ENCODE measurements at places on chromosomes 2 and 18. TPM values are rescaled to one million over a fixed set of nuclear protein-coding genes. Genes with fewer than 3 reads are reported as not detected.
A peak's percentile ranks its signal among the peaks of the same experiment; 100 is the strongest.

DNA sequence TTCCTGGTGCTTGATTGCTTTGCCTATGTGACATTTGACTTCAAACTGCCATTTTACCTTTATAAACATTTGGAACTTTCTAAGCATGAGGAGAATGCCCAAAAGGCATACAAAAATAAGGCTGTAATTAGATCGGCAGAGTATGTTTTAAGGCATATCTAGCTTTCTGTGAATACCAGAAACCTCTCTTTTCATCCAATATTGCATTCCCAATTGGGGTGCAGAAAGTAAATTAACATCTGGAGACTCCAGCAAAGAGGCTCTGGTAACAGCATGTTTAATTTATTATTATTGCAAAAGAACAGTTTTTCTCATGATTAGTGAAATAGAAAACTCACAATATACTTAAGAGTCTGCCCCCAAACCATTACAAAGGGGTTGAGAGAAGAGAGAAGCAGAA lies 32.1 kb downstream of the FRZB start:
- DNase-seq: no peak

DNA sequence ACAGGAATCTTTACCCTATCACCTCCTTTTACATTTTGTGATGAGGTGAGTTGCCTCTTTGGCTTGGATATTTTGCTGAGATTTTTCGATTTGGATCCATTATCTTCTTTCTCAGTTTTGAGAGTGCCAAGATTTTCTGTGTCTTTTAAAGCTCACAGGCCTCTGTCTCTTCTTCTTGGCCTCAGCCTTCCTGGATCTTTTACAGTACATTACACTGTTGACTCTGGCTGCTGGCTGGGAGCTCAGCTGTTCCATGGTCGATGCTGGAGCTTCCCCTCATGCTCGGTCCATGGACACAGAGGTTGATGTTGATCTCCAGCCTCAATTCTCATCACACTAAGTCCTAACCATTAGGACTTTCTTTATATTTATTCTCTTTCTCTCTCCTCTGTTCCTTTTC lies 332.8 kb upstream of the UBE2E3 start:
- DNase-seq: no peak

GRCh38 chr18:78448106-78448505 lies 531.5 kb upstream of the SALL3 start:
- DNase-seq: no peak

- no peak for DNase-seq
Measured at GRCh38 chr2:233853353-233853752, 982 bp downstream of the HJURP start.

GRCh38 chr2:74525717-74526648 lies at the start of gene DQX1:
DQX1 (minus strand) TSS chr2:74526231; CDS start chr2:74525729, 502 bp downstream.
- DNase-seq: no peak

- peak; percentile 4 for DNase-seq
Measured at GRCh38 chr2:3624059-3624794, 29.3 kb downstream of the COLEC11 start.

DNA sequence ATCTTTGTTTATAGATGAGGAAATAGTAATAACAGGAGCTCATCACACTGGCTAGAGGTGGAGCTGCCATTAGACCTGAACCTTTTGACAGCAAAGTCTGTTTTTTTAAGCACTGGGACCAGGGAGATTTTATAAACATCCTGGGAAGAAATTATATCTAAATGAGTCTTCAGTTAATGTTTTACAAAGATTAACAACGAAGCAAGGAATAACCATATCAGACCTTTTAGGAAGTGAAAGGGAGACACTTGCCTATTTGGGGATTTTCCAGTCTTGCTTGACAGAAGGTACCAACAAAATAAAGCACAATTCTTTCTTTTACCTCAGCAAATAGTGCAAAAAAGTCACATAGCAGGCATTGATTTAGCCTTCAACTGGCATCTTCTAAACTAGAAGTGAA lies 777.0 kb downstream of the CPS1 start:
- DNase-seq: no peak

DNA sequence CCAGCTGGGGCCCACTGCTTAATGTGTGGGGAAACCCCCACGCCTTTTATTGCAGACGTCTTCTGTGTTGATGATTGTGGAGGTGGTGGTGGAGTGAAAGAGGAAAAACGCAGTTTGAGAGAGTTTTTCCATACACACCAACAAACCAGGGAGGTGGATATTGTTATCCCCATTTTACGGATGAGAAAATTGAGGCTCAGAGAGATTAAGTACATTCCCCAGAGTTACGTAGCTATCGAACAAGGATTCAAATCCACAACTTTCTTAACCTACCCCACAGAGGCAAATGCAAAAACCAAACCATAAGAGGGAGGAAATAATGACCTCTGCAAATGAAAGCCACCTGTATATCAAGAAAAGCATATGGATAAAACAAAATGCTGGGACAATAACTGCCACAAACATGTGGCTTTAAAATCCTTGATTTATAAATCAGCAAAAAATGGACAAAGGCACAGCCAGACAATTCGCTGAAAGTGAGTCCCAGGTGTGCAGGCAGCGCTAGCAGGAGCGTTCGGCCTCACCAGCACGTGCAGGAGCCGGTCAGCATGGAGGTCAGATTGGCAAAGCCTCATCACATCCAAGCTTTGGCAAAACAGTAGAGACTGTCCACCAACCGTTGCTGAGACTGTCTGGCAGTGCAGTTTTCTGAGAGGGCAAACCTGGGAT lies 12.6 kb upstream of the RAB17 start:
- DNase-seq: peak; percentile 9

GRCh38 chr2:54862742-54863141 lies 139.3 kb downstream of the EML6 start:
- DNase-seq: no peak

DNA sequence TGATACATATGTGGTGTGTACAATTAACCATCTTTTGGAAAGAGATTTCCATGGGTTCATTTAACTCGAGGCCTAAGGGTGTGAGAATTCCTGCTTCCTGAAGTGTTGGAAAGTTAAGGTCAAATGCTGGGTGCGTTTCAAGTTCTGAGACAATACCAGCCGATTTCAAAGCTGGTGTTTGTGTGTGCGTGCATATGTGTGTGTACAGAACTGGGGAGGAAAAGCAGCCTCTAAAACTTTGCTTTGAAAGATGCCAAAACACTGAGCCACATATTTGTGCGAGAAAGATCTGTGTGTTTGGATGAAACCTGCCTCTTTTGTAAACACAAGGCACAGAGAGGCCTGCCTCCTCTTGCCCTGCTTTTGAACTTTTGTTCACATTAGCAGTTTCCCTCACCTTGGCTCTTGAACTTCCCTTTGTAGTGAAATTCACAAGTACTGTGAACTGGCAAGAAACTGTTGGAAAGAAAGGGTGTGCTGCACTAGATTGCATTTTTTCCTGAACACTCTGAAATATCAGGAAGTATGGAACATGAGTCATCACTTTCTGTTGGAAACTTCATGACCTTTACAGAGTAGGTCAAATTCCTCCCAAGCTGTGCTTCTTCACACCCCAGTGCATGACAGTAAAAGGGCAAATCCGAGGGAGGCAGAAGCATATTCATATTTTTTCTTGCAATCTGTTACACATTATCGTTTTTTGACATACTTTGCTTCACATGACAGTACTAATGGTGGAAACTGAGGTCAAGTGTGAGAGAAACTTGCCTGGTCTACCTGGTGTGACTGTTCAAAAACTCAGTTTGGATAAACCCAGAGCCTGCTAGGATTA lies 20.0 kb upstream of the CAVIN2 start:
- DNase-seq: peak; percentile 27

DNA sequence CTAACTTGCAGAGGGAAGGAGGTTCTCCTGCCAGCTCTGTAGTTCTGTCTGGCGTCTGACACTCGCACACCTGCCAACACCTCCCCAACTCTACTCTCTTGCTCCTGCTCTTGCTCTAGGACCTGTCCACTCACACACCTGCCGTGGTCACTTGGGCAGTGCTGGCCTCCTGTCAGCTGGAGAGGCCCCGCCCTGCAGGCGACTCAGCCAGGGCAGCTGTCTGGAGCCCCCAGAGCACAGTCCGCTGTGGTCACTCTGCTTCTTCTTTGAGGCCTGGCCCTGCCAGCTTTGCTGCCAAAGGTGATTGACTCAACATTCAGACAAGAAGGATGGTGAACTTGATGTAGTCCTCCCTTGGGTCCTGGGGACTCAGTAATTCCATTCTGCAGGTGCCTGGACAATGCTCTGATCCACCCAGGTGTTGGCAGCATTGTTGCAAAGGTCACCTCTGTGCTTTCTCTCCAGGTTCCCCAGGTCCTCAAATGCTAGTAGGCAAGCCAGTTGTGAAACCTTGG lies 18.7 kb downstream of the TPO start:
- no peak for DNase-seq

GRCh38 chr2:171531291-171531690 lies 9.0 kb downstream of the CYBRD1 start:
- DNase-seq: peak; percentile 43

DNA sequence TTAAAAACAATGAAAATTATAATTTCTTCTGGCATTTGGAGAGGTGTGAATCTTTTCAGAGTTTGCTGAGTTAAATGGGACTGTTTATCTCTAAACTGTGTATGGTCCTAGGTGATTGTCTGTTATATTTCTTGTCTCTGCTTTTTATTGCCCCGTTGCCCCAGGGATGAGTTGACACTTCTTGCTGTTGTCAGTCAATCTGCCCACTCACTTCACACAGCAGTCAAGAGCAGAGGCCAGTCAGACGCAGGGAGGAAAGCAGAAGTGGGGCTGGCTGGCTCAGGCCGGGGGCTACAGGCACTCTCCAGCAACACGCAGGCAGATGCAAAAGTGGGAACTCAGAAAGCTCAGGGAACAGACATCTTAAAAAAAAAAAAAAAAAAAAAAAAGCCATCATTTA lies 365.2 kb downstream of the CLIP4 start:
- no peak for DNase-seq

DNA sequence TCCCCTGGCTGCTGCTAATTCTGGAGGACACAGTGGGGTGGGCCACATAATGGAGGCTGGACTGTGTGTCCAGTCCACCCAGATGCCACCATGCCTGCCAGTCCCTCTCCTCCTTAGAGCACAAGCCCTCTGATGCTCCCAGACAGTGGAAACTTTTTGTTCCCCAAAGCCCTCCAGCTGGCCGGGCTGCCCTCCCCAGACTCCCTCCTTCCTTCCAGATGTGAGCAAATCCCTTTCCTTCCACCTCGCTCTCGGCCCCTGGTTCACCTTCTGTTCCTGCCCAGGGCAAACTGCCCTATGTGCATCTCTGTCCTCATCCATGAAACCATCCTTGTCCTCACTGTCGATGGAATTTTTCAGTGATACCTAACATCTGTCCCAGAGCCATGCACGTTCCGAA lies 33.9 kb downstream of the LRRFIP1 start:
- no peak for DNase-seq

DNA sequence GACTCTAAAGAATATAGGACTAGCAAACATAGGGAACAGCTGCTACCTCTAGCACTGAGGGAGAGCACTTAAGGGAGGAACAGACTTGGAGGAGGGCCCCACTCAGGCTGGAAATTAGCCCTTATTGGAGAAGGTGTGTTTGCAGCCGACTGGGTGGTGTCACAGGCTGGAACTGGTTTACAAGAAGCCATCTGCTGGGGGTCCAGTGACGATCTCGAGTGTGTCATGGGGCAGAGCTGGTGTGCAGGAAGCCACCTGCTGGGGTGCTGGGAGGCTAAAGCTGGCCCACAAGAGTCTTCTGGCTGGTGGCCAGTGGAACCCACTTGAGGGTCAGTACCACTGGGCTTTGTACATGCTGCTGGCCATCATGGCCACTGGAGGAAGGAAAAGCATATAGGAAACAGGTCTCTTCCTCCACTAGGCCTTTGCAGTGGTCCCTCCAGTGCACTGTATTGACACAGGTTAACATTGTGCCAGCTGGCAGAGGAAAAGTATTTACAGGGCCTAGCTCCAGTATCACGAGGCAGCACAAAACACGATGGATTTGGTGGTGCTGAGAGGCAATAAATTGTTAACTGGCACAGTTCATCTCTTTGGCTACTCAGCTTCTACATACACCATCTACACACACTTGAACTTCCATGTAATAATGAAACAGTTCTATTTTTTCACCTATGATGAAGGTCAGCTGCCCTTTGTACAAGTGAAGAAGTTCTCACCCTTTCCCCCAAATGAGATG lies 43.6 kb downstream of the MAP3K20 start:
- peak; percentile 43 for DNase-seq

DNA sequence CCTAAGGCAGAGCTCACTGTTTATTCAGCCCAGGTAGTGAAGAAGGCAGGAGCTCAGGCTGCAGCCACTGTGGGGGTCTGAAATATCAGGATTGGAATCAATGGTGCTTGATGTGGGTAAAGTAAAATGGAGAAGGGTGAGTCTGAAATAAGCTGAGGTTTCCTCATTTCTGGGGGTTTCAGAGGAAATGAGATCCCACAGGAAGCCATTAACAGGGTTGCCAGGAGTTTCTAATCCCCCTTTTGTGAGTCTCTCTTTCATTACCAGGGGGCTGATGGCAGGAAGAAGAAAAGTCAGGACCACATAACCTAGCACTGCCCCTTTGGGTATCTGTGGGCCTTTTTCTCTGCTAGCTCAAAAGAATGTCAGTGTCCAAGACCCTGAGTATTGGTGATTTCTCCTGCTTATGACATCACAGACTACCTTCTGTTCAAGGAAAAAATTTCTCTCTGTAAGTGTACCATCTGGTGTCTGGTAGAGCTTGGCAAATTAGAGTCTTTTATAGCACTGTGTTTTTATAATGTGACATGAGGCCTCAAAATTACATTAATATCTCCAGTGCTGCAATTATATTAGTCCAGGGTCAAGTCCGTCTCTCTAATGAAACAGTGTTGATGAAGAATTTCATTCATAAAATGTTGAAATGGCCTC lies 56.0 kb downstream of the LBH start:
- DNase-seq: no peak

DNA sequence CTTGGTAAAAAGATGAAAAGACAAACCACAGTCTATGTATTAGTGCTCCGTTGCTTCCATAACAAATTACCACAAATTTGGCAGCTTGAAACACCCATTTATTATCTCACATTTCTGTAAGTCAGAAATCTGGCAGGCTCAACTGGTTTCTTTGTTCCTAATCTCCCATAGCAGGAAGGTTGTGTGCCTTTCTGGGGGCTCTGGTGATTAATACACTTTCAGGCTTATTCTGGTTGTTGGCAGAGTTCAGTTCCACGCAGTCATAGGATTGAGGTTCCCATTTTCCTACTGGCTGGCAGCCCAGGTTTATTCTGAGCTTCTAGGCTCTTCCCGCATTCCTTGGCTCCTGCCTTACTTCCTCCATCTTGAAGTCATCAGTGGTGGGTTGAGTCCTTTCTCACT lies 189.3 kb downstream of the ANAPC1 start:
- DNase-seq: no peak

GRCh38 chr2:103292573-103292972 lies 530.7 kb downstream of the TMEM182 start:
- DNase-seq: no peak

GRCh38 chr2:234437642-234438304 lies 59.1 kb downstream of the ARL4C start:
- no peak for DNase-seq

Gene CHST9
- 0.38 TPM for total RNA-seq

Gene BMP10
- total RNA-seq: not detected

Gene SLC40A1
- 454 TPM for total RNA-seq

Gene DUSP19
- total RNA-seq: 3.1 TPM

Gene ANTXR1
- total RNA-seq: 152 TPM

Gene EMILIN2
- 32.6 TPM for total RNA-seq

Gene MAL
- 0.45 TPM for total RNA-seq

Gene LINC00305
- not detected for total RNA-seq

Gene CIB4
- total RNA-seq: not detected

Gene OXER1
- 5.8 TPM for total RNA-seq

Gene FIGN
- total RNA-seq: 3.9 TPM

Gene CPO
- total RNA-seq: 0.28 TPM

Gene ZC3H6
- total RNA-seq: 19.2 TPM

Gene ERFE
- total RNA-seq: 0.25 TPM

Measured in ovary (tissue), 10 donors.